CD4-positive, alpha-beta T cell treated with Interleukin-4 for 4 hours (primary cell): ENCODE measurements at places on chromosomes 2 and 18.

DNA sequence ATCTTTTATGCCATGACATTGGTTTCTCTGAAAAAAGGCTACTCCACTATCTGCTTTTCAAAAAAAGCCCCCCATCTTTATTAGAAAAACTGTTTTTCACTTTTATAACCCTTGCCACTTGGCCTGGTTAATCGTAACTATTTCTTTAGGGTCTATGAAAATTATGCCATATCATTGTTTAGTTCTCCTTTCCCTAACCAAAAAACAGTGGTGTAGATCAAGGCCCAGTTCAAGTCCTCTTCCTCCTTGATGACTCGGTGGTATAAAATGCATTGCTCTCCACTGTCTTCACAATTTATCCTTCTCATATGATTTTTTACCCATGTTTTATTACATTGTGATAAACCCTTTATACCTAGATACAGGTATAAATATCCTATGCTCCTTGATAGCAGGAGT lies 205.5 kb downstream of the ZNF521 start:
- no peak for DNase-seq

GRCh38 chr2:16281451-16282335 lies 341.3 kb downstream of the MYCN start:
- DNase-seq, result no peak

- DNase-seq, result no peak
These were observed 66.1 kb downstream of the BAZ2B start for GRCh38 chr2:159550231-159550630.

DNA sequence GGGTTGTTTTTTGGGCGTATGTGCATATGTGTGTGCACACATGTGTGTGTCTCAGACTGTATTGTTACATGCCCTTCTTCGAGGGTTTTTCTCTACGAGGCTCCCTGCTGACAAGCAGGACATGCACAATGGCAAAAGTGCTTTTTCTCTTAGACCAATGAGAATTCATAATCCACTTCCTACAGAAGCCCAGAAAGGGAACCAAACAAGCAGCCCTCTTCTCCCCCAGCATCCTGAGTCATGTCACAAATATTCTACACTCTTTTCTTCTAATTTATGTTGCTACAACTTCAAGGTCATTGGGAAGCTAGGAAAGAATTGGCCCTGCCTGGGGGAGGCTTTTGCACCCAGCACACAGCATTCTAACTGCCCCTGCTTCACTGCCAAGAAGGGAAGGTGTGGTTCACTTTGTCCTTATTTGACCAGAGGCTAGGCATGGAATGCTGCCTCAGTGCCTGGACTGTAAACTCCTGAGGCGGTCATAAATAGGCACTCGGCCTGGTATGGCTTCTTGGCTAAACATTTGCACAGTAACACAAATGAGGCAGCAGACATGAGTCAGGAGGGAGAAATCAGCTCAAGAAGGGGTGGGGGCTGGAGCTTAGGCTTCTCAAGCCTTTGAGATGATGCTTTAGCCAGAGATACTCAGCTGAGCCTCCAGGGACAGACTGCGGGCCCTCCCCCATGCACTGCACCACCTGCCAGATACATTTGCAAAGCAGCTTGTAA lies 92.7 kb upstream of the KLF7 start:
- DNase-seq, result no peak

DNA sequence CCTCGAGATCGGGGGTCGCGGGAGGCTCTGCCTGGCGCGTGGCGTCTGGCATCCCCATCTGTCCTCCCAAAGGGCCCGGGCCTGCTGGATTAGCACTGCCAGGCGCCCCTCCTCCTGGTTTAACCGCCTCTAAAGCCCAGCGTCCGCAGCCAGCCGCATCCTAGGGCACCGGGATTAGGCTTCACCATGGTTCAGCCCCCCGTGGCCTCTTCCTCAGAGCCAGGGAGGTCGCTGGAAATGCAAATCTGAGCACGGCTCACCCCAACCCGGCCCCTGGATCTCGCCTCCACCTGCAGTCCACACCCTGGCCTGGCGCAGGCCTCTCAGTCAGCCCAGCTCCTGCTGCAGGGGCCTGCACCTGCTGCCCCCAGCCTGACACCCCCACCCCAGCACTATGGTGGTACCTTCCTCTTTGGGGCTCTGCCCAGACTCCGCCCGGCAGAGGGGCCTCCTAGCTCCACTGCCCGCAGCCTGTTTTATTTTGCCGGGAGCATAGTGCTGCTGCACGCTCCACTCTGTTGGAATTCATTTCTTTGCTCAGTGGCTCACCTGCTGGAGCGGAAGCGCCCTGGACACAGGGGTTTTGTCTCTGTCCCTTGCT lies 13.2 kb downstream of the PRELID3A start:
- DNase-seq, result no peak

GRCh38 chr2:23241611-23242245 lies 143.3 kb upstream of the KLHL29 start:
- no peak for DNase-seq

- DNase-seq, result peak; percentile 36
These were observed 133.0 kb downstream of the MAP4K4 start for GRCh38 chr2:101830555-101830954.

DNA sequence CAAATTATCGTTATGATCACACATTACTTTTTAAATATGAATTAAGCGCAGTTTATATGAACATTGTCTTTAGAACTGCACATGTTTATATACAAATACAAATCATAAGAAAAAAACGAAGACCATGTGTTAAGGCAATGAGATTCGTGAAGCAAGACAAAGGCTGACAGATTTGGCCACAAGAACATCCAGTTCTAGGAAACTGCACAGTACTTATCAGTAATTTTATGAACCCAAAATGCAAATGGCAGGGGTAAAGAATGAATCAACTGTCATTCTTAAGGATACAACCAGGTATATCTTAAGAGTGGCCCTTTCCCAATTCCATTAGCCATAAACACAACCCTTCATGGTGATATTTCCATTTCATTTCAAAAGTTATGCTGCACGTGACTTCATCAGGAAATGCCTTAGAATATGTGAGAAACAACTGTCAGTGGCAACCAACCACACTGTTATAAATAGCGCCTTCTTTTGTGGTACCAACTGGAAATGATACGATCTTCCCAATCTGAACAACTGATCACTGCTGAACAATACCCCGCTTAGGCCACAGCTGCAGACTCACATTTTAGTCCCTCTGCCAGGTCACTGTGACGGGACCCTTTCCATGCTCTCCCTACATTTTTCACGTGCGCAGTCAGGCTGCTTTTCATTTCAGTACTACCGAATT lies 144.9 kb downstream of the L3MBTL4 start:
- no peak for DNase-seq

- no peak for DNase-seq
These were observed 5.1 kb downstream of the EHD3 start for GRCh38 chr2:31238906-31239592.

DNA sequence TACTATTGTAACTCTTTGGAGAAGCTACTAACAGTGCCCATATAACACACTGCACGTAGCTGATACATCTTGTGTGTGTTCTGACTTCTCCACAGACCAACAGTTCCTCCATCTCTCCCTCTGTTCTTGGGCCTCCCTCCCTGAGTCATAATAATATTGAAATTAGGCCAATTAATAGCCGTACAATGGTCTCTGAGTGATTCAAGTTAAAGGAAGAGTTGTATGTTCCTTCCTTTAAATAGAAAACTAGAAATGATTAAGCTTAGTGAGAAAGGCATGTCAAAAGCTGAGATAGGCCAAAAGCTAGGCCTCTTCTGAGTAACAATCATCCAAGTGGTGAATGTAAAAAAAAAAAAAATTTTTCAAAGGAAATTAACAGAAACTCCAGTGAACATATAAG lies 828.4 kb upstream of the CHAC2 start:
- DNase-seq, result no peak

DNA sequence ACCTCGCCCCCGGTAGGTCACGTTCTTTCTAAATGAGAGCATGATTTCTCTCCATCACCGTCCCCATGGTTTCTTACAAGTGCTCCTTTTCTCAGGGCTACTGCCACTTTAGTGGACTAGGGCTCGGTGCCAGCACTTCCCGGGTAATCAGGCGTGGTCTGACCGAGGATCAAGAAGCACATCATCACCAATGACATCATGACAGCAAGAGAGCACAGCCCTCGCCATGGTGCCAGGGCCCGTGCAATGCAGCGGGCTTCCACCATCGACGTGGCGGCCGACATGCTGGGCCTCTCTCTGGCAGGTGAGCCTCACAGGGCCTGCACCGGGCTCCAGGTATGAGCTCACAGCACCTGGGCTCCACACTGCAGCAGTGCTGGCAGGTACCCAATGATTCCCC lies 75.2 kb downstream of the INPP4A start:
- no peak for DNase-seq

- no peak for DNase-seq
These were observed 84.5 kb downstream of the ANKRD12 start for GRCh38 chr18:9221040-9221439.

DNA sequence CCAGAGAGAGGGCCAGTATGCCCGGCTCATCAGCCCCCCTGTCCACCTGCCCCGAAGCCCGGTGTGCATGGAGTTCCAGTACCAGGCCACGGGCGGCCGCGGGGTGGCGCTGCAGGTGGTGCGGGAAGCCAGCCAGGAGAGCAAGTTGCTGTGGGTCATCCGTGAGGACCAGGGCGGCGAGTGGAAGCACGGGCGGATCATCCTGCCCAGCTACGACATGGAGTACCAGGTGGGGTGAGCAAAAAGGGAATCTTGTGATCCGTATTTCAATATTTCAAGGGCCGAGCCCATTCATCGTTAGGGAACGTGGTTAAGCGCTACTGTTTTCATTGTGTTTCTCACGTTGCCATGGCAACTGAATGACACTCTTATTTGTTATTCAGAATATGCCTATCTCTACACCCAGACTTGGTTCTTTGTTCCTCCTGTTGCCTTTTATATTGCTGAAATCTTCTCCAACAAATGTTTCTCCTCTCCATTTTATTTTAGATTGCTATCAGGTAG lies 81.5 kb downstream of the NRP2 start:
- no peak for DNase-seq

GRCh38 chr2:43274055-43274454 lies 47.6 kb upstream of the ZFP36L2 start:
- DNase-seq, result no peak

DNA sequence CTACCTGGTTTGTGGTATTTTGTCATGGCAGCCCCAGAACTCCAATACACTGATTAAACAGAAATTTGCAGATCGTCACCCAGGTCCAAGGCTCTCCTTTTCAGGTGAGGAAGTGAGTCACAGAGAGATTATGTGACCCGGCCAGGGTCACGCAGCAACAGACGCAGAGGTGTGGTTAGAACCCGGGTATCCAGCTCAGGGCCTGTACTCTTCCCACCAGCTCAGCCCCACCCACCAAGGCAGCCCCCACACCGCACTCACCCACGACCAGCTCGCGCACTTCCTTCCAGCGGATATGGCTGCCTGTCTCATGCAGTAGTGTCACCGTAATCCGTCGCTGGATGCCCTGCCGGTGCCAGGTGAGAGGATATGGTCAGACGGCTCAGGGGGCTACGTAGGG lies 48.1 kb downstream of the AQP12A start:
- peak; percentile 19 for DNase-seq

DNA sequence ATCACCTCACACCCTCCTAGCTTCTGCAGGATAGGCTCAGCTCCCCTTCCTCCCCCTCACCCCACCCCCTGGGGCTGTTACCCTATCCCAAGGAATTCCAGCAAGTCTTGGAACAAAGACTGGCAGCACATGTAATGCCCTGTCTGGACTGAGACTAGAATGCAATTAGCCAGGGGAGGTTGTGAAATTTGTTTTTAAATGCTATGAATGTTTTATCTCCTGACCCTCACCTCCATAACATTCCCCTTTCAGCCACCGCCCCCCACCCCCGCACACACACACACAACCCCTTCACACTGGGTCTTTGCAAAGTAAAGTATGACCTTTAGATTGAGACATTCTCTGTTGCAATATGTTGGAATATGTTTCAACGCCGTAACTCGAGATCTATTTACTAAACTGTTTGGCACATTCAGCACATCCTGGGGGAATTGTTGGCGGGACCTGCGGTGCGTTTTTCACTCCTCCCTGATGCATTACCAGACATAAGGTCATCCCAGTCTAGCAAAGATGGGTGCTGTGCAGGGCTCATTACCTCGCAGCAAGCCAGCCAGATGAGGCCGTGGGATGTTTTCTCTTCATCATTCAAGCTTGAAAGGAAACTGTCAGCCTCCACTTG lies 290.7 kb upstream of the SLC14A2 start:
- DNase-seq, result no peak

DNA sequence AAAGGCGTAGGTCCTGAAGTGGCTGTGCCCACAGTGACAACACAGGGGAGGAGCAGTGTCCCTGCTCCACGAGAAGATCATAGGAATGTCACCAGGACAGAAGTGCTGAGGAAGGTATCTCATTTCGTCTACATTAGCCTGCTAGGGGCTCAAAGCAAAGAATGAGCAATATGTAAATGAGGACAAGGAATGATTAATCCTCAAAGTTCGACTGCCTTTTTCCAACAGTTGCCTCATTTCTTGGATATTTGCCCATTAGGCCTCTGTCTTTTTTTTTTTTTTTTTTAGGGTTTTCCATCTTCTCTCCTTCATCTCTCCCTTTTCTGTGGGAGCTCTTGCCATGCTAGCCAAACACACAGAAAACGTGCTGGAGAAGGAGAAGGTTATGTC lies 105.2 kb upstream of the ARHGAP28 start:
- no peak for DNase-seq

DNA sequence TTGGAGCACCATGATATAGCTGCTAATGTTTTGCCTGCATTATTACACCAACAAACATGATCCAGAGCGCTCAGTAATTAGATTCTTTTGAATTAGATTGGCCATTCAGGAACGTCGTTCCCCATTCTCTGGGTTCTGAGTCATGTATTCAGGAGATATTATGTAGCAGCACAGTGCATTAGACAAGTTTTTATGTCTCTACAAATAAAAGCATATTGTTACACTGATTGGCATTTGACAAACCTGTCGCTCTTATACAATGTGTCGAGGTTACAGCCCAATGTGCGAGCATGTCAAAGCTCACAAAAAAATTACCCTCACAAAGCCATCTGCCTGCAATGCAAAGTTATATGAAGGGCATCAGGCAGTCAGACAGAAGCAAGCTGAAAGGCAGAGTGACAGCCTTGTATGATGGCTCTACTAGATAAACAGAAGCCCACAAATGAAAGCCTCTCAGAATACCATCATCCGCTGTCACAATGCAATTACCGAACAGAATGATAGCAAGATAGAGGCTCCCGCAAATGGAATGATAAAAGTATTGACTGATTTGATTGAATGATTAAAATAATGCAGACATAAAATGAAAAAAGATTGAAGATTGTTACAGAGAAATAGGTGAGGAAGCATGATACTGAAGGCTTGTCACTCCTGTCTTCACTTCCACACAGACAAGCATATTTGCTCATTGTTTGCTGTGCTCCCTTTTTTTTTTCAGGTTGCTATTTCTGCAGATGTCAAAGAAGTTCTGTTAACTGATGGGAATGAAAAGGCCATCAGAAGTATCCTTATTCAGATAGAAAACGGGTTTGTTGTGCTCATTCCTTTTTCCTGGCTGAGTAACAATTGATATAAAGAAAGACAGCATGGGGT lies 234.6 kb upstream of the SIX3 start:
- no peak for DNase-seq

- no peak for DNase-seq
These were observed 7.2 kb upstream of the CCNT2 start for GRCh38 chr2:134911400-134911785.

GRCh38 chr2:144241801-144242200 lies 278.1 kb downstream of the ZEB2 start:
- no peak for DNase-seq

GRCh38 chr18:3671176-3671575 lies 221.2 kb downstream of the TGIF1 start:
- no peak for DNase-seq

- DNase-seq, result peak; percentile 22
These were observed 21.2 kb downstream of the SPP2 start for GRCh38 chr2:234071664-234072063.
